ENCODE measurements at places on chromosomes 12 and 14.

DNA sequence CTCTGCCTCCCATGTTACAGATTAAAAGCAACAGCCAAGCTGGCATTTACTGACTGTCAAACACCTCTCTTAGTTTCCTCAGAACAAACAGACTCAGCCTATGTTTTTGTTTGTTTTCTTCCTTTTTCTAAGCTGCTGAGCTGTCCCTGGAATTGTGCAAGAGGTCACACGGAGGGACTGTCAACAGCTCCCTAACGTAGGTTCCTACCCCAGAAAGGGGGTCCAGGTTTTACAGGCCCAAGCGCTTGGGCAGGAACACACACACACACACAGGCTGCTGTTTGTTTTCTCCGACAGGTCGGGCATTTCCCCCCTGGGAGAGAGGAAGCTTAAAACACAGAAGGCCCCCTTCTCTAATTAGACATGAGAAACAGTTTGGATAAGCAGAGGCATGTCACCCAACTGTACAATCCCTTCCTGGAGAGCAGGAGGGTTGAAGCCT lies 739.6 kb upstream of the TBX3 start:
- DNase-seq, result no peak

GRCh38 chr12:83958997-83959396 lies 953.6 kb downstream of the SLC6A15 start:
- no peak for DNase-seq

- no peak for DNase-seq
Observed at GRCh38 chr14:68864361-68864750, 71.5 kb upstream of the ZFP36L1 start.

DNA sequence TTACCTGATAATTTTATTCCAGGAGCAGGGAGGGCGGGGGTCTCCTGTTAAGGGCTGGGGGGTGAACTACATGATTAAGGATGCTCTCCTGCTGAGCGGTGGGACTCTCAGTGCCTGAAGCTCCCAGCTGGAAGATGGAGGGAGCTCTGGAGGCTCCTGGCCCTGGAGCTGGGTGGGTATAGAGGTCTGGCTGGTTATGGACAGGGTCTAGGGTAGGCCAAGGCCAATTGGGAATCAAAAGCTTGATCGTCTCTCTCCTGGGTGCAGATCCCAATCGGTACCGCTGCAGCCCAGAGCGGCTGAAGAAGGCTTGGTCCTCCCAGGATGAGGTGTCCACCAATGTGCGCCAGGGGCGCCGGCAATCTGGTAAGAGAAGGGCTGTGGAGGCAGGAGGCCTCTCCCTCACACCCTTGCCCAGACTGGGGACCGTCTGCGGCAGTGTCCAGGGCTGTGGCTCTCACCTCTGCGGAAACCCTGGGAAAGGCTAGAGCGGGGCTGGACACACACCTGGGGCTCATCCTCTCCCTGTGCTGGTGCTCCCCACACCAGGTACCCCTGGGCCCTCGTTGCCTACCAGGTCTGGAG lies 28.4 kb downstream of the PLEKHG3 start:
- no peak for DNase-seq

DNA sequence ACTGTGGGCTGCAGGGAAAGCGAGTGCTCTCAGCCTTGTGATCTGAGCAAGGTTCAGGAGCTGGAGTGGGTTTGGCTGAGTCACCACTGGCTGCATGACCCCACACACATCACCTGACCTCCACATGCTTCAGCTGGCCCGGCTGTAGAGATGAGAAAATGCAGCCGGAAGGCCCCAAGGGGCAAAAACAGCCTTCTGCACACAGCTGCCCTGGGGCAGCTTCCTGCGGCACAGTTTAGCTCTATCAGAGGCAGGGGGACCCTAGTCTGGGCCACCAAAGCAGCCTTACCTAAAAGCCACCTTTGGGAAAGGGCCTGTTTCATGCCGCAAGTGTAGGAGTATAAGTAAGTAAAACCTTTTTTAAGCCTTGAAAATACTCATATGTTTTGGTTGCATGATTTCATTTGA lies 123.3 kb downstream of the SSPN start:
- no peak for DNase-seq

GRCh38 chr14:91300283-91300895 lies 55.9 kb upstream of the GPR68 start:
- no peak for DNase-seq

DNA sequence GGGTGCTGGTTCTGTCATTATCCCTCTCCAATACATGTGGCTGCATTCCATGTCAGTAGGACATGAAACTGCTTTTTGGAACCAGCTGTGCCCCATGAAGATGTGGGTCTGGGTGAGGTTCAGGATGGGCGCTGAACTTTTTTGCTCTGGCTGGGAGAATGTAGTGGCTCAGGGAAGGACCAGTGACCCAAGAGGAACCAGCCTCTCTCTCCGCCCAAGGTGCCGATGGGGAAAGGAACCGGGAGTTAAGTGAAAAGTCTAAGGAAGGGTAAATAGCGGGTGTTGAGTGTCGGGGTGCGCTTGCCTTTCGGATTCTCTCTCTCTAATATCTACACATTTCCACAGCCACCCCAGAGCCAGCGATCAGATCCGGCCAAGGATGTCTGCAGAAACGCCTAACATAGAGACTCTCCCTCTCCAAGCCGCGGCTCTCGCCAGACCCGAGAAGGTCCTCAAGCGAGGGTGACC lies 7.8 kb downstream of the ARHGEF25 start:
- DNase-seq, result no peak

GRCh38 chr12:52496590-52497071 lies 3.6 kb upstream of the KRT6A start:
- DNase-seq, result no peak

GRCh38 chr12:28872654-28873268 lies 276.3 kb upstream of the FAR2 start:
- peak; percentile 59 for DNase-seq

DNA sequence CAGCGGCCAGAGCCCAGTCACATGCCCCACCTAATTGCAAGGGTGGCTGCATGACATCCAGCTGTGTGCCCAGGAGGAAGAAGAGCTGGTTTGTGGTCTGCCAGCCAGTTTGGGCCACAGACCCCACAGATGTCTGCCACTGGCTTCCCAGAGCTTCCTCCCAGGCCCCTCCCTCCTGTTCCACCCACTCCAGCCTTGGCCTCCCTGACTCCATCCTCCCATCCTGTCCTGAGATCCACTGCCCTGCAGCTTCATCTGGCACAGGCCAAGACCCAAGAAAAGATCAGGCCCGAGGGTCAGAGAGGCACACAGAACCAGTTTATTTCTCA lies 5.9 kb downstream of the NGB start:
- no peak for DNase-seq

DNA sequence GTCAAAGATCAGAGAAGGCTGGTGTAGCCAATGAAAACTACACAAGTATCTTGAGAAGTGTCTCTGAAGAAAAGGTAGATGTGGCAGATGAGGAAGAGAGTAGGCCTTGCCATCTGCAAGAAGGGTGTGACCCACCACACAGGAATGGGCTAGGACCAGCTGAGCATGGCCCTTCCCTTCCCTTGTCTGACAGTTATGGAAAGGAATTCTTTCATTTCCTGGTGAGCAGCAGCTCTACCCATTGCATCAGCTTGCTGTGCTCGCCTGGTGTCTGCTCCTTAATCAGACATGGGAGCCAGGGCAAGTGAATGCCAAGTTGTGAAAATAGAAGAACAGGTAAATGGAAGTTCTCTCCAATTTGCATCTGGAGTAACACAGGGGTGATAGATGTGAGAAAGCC lies 145.2 kb upstream of the KRR1 start:
- DNase-seq, result no peak

GRCh38 chr14:92924247-92924646 lies 1.3 kb downstream of the CHGA start:
- DNase-seq, result no peak

DNA sequence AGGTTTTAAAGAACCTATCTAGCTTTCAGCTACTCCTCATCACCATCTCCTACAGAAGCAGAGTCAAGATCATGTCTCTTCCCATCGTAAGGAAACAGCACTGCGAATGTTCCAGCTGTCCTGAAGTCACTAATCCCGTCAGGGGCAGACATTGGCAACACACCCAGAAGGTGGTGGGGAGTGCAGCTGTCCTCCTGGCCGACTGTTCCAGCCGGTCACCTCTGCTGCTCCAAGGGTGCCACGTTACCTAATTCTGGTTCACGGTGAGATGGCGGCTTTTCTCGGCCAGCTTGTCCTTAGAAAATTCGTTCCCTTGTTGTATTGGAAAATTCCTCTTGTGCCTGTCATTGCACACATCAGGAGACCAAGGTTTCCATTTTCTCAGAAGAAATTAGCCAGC lies 196.2 kb downstream of the ZFP36L1 start:
- DNase-seq, result no peak

GRCh38 chr12:66244446-66244845 lies 55.4 kb downstream of the IRAK3 start:
- no peak for DNase-seq

GRCh38 chr12:11564984-11565651 lies 84.4 kb upstream of the ETV6 start:
- no peak for DNase-seq

GRCh38 chr14:56205881-56206280 lies 87.7 kb downstream of the PELI2 start:
- DNase-seq, result peak; percentile 60

- no peak for DNase-seq
Observed at GRCh38 chr12:6858799-6859198, 6.8 kb downstream of the USP5 start.

GRCh38 chr14:44700184-44700583 lies 193.1 kb upstream of the FSCB start:
- no peak for DNase-seq

DNA sequence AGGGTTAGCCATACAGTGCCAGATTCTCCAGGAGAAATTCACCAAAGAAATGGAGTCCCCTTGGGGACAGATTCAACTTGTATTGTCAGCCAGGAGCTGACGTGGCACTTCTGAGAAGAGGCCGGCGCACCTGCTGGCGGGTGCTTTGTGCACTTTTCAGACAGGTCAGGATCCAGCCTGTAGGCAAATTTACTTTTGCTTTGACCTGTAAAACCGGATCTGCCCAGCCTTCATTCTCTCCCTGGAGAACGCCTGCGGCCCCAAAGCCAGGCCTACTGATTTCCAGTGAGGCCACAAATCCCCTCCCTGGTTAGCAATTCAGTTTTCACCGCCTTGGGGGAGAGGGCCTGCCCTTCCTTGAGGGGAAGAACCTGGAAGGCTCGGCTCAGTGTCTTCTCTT lies 17.4 kb downstream of the P2RX4 start:
- DNase-seq, result no peak

DNA sequence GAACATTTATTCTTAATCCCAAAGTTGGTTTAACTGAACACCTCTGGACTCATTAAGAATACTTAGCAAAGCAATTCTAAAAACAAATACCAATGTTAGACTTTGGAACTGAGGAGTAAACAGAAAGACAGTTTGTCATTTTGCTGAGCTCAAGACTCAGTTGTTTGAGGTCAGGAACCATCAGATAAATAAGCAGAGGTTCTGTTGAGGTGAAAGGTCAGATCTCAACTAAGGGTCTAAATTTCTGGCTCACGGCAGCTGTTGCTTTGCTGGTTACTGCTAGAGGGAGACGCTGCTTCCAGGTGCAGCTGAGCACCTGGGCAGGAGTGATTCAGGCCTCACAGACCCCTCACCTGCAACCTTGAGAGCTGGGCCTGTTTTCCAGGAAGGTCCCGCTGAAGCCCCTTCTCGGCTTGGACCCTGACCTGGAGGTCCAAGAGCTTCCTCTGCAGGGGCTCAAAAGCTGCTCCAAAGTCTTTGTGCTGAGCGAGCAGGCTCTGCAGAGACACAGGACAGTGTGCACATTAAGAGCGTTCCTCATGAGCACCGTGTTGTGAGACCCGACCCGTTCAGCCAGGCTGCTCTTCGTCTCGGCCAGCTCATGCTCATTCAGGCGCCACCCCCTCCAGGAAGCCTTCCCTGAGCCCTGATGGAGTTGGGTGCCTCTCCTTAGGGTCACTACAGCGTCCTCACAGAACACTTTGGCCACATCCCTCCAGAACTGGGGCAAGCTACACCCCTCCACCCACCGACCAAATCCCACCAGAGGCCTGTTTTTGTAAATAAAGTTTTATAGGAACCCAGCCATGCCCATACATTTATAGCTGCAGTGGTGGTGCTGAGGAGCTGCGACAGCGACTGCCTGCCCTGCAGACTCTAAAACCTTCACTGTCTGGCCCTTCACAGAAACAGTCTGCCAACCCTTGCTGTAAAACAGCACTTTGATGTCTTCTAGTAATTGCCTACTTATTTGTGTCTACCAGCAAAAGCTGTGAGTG lies 72.0 kb downstream of the SYNE3 start:
- no peak for DNase-seq

DNA sequence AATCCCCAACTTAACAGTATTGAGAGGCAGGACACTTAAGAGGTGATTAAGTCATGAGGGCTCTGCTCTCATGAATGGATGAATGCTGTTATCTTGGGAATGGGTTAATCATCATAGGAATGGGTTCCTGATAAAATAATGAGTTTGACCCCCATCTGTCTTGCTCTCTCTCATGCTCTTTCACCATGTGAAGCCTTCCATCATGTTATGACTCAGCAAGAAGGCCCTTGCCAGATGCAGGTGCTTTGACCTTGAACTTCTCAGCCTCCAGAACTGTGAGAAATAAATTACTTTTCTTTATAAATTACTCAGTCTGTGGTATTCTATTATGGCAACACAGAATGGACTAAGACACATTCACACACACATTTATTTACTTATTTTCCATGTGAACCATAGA lies 89.0 kb upstream of the PPM1H start:
- no peak for DNase-seq

DNA sequence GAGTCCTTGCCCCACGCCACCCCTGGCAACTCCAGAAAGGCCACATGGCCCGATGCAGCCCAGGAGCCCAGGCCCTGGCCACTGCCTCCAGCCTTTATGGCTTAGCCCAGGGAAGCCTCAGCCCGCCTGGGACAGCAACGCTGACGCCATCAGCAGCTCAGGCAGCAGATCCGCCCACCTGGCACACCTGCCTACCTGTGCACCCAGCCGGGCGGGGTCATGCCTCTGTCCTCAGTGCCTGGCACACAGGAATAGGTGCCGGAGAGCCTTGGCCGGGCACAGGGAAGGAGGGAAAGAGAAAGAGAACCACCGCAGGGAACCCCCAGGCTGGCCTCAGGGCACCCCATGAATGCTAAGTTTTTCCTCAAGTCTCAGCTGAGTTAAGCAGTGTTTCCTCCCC lies 21.1 kb downstream of the BEGAIN start:
- no peak for DNase-seq

DNA sequence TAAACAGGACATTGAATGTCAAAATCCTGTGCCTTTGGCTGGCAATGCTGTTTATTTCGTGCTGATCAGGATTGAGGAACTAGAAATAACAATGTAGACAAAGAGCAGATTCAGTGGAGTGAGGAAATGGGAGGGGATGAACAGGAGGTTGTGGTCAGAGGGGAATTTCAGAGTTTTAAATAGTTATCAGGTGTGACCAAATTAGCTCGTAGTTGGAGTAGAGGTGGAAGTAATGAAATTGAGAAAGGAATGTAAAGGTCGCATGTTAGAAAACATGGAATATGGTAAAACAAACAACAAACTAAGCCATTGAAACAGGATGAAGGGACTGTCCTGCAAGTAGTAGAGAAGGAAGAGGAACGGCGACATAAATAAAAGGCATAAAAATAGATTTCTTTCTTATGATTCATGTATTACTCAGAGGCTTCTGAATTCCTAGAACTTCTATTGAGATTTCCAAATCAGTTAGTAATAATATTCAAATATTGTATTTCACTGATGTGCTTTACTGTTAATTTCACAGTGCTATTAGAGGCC lies 9.5 kb upstream of the SAV1 start:
- DNase-seq, result peak; percentile 60

Measured in common myeloid progenitor, CD34-positive (primary cell).